ENCODE measurements at places on chromosomes 4 and X.

DNA sequence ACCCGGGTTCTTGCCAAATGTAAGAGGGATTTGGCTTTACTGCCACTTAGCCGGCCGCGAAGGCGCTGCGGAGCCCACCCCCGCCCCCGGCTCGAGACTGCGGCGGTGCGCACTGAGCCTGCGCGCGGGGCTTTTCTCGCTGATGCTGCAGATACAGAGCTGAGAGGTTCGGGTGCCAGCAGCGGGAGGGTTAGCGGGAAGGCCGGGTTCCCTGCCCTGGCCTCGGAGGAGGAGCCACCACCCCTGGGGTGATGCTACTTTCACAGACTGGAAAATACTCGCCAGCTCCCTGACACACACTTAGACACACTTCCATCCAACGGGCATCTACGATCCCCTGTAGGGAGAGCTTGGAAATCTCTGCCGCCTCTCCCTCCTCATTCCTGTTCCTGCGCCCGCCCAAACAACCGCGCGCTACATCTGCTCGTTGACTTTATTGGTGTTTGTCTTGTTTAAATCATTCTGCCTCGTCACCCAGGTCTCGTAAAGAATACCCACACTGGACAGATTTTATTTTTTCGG lies 2.1 kb upstream of the PCDH7 start:
- DNase-seq = no peak

DNA sequence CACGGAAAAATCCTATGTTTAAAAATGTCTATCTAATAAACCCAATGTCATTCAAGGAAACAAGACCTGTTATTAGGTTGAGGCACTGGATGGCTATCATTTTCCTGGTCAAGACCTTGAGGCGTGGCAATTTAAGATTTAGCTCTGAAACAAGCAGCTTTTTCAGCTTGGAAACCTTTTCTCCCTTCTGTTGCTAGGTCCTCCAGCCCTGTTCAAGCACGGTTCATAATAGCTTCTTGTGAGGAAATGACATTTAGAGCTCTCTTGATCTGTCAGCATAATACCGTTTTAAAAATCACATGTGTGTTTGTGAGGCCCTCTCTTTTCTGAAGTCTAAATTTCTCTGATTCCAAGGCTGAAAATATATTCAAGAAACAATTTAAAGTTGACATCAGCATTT lies 133.6 kb upstream of the GRPR start:
- DNase-seq = no peak

- DNase-seq = peak; percentile 23
These were observed 9.2 kb downstream of the VSIG4 start for GRCh38 chrX:66030505-66031317.

DNA sequence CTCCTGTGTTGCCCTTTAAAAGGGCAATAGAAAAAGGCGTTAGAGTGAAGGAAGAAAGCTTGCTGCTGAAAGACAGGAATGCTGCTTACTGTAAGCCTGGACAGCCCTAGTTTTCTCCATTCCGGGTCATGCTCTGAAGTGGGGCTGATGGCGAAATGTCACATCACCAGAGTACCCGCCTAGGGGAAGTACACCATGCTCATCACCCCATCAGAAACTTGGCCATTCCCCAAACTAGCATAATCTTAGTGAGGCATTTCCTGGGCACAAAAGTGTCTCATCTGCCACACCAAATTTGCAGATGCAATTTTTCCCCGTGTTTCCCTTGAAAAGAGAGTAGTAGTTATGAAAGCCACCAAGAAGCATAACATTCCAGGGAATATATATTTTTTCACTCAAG lies 47.8 kb upstream of the CAMK2D start:
- no peak for DNase-seq

GRCh38 chr4:114727461-114727860 lies 128.9 kb downstream of the UGT8 start:
- no peak for DNase-seq

DNA sequence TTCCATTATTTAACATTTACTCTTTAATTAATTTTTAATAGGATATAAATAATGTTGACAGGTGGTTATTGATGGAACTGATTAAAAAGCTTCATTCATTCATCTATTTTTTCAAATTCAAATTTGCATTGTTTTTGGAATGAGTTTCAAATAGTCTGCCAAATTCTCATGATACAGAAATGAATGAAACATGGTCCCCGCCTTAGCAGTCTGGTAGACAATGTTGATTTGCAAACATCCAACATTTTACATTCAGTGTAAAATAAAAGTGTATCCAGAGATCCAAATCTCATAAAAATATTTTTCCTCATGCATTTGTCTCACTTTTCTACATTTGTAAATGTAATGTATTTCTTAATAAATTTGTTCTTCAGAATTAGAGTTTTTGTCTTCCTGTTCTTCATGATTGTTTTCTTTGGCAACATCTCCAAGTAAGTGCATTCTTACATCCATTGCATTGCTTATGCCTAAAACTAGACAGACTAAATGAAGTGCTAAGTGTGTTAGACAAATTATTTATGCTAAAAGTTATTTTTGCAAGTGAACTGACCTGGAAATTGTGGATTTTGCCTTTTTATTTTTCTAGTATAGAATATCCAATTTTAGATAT lies 142.3 kb downstream of the PCDH18 start:
- DNase-seq = no peak

GRCh38 chrX:107507093-107507743 lies 57.8 kb downstream of the FRMPD3 start:
- DNase-seq = no peak

- no peak for DNase-seq
These were observed 38.1 kb downstream of the EIF4E start for GRCh38 chr4:98890702-98891455.

DNA sequence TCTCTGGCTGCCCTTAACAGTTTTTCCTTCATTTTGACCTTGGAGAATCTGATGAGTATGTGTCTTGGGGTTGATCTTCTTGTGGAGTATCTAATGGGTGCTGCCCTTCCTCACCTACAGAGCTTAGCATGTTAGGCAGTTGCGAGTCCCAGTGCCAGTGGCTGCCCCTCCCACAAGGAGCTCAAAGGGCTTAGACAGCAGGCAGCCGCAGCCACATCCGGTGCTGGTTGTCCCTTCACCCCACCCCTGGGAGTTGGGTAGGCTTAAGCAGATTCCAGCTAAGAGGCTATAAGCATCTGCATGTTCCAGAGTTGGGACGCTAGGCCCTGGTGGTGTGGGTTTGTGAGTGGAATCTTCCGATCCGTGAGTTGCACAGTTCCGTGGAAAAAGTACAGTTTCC lies 322.1 kb upstream of the ARX start:
- DNase-seq = no peak

GRCh38 chr4:93409035-93409434 lies 419.5 kb upstream of the ATOH1 start:
- no peak for DNase-seq

DNA sequence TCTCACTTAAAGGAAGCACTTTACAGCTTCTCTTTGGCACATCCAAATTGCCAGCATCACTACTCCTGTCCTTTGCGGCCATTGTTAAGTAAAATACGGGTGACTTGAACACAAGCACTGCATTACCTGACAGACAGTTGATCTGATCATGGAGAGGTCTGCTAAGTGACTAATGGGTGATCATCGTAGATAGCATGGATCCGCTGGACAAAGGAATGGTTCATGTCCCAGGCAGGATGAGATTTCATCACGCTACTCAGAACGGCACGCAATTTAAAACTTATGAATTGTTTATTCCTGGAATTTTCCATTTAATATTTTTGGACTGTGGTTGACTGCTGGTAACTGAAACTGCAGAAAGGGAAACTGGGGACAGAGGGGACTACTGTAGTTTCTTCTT lies 94.1 kb downstream of the NEUROG2 start:
- no peak for DNase-seq

DNA sequence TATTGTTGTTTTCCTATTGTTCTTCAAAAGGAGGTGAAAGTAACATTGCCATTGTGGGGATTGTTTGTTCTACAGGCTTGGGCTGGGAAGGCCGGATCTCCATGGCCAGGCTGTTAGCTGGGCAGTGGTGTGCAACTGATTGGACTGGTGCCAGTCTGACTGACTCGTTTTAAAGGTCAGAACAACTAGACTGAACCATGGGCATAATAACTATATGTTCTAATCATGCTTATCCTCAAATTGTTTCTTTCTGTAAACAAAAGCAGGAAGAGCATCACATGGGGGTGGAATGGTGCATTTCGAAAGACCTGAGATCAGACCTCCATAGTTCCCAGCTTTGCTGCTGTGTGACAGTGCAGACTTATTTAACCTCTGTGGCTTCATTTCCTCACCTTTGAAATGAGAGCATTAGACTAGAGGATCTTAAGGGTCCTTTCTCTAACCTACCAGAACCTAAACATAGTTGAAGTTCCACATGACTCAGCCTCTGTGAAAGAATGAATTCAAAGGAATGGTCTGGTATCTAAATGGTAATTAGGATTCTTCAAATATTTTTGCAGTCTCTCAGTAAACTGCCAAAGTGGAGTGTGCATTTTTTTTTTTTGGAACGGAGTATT lies 66.7 kb upstream of the PGRMC2 start:
- no peak for DNase-seq

DNA sequence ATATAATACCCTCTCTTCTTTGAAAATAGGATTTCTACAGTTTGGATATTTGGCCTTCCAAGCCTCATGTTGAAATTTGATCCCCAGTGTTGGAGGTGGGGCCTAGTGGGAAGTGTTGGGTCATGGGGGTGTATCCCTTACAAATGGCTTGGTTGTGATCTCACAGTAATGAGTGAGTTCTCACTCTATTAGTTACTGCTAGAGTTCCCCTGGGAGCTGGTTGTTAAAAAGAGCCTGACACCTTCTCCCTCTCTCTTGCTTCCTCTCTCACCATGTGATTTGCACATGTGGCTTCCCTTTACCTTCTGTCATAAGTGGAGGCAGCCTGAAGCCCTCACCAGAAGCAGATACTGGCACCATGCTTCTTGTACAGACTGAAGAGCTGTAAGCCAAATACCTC lies 73.9 kb downstream of the HDAC8 start:
- no peak for DNase-seq

GRCh38 chr4:142353149-142353738 lies 492.9 kb downstream of the INPP4B start:
- no peak for DNase-seq

DNA sequence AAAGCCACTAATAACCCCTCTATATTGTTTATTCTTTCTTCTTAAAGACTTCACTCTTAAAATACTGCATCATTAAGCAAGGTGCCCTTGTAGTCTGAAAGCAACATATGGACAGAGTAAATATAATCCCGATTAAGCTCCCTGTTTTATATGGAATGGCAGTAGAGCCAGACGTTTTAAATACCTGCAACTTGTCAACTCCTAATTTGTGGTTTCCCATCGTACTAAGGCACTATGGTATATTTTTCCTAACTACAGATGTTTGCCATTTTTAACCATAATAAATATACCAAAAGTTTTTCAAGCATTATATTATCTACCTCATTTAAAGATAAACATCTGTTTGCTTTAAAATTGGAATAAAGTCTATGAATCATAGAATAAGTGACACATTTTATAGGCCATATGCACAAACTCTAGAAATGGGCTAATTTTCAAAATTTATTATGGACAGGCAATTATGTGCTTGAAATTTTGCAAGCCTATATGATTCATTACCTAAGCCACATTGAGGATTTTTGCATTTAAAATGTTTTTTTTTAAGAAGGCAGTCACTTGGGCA lies 194.6 kb downstream of the FRMPD4 start:
- DNase-seq = no peak

GRCh38 chr4:4717692-4718091 lies 141.8 kb upstream of the MSX1 start:
- no peak for DNase-seq

DNA sequence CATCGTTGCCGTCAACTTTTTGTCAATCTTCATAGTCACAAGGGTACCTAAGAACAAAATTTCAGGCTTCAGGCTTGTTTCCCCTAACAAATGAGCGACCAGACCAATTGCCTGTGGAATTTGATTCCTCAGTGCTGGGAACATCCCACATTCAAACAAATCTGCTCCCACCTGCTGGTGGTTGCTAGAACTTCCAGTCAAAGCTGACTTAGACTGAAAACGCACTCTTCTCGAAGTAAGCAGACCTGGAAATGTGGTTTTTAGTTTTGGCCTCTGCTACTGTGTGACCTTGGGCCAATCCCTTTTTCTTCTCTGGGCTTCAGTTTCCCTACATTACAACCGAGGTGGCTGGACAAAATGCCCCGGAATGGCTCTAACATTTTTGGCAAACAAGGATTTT lies 1.8 kb upstream of the GABRQ start:
- no peak for DNase-seq

- DNase-seq = no peak
These were observed 850 bp upstream of the CXCL3 start for GRCh38 chr4:74039315-74039763.

DNA sequence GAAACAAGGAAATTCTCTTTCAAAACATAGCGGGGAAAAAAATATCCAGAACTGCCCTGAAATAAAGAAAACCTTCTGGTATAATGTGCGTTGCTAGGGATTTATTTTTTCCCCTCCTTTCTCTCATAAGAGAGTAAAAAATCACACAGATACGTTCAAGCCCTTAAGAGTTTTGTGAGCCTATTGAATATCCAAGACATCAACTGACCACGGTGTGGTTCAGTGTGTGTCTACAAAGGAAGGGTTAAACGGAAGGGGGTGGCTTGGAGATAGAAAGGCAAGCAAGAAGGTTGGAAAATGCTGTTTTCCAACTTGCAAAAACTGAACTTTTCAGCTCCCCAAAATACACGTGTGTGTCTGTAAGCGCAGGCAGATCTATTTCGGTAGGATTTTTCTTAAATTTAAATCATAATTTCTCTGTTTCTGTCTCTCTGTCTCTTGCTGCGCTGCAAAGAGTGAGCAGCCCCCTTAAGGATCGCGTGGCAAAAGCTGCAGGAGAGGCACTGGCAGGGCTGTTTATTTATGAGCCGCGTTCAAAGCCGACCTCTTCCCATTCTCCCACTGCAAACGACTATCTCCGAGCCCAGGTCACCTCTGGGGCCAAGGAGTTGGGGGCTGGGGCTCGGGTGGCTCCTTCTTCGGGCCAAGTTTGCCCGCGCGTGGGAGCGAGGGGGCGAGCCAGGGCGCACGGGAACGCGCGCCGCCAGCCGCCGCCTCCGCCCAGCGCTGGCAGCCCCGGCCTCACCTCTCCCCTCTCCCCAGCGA lies 492 bp upstream of the SLIT2 start:
- no peak for DNase-seq

DNA sequence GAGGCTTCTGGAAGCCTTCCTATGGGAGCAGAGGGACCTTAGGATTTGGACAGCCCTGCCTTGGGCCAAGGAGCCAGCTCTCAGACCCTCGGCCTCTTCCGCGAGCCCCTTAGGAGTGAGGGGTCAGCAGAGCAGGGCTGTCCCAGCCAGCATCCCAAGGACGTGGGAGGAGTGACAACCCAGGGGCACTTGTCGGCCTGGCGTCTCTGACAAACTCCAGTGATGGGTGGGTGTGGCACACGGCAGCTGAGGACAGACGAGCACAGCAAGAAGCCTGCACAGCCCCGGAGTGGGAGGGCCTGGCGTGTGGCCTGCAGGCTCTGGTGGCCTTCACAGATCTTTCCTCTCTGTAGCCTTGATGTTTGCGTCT lies 11.6 kb upstream of the TNIP2 start:
- DNase-seq = no peak

DNA sequence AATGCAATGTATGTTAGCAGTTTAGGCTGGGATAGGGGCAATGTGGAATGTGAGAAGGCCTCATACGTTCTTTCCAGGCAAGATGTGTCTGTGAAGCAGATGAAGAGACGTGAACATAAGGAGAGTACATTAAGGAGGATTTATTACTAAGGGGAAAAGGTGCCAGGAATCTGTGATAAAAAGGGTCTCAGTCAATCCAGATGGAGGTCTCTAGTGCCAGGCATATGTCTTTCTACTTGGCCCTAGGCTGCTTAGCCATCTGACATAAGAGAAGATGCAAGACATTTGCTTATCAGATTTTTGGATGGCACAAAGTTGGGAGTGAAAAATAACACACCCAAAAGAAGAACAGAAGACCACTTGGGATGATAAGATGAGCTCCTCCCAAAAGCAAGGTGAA lies 93.0 kb upstream of the PRKG2 start:
- no peak for DNase-seq

Measured in activated CD4-positive, alpha-beta T cell treated with anti-CD3 and anti-CD28 coated beads for 24 hours (primary cell).